ENCODE measurements at places on chromosomes 5 and 9.

DNA sequence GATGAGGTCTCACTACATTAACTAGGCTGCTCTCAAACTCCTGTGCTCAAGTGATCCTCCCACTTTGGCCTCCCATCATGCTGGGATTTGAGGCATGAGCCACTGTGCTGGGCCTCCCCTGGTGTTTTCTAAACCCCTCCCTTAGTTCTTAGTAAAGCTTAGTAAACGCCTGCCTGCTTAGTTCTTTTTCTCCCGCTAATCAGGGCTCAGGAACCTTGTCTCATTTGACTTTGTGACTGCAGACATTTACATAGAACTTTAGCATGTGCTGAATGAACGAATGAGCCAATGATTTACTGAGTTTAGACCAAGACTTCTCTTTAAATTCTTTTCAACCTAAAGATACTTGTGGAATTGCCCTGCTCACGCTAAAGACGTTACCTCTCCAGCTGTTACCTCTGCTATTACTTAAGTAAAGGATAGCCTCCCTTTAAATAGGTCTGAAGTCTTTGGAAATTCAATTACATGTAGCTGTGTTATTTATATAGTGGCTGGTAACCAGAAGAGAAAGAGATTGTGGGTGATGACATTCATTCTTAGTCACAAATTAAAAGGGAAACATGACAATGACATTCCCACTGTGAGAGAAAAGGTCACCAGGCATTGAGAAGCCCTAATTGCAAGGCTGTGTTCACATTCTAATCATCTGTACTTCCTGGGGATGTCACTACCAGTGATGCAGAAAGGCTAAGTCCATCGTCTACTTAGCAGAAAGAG, 18.6 kb upstream of the SUSD1 start:
- no peak for DNase-seq

DNA sequence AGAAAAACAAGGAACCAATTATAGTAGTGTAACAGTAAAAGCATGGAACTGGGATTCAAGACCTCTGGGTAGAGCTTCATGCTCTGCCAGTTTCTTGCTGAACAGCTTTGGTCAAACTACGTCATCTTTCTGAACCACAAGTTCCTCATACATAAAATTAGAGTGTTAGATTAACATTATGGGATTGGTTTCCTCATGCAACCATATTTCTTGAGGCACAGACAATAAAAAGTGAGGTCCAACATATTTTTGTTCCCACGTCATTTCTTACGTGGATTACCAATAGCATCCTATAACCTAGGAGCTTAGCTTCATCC, 354.8 kb downstream of the TMEM232 start:
- no peak for DNase-seq

GRCh38 chr5:128021411-128021810, 62.2 kb upstream of the SLC12A2 start:
- no peak for DNase-seq

DNA sequence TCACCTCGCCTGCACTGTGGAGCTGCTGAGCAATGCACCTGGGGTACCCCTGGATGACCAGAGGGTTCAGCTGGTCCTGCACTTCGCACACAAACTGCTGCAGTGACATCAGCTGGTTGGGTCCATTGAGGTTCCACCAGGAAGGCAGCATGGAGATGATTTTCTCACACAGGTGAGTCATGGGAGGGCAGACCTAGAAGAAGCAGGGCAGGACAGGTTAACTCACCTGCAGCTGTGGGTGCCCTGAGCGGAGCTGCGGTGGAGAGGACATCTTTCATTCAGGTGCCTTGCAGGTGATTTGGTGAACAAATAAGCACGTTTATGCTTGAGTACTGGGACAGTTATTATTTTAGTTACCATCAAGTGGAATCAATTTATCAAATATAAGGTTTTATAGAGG, 73.6 kb downstream of the CTSL start:
- DNase-seq: no peak

DNA sequence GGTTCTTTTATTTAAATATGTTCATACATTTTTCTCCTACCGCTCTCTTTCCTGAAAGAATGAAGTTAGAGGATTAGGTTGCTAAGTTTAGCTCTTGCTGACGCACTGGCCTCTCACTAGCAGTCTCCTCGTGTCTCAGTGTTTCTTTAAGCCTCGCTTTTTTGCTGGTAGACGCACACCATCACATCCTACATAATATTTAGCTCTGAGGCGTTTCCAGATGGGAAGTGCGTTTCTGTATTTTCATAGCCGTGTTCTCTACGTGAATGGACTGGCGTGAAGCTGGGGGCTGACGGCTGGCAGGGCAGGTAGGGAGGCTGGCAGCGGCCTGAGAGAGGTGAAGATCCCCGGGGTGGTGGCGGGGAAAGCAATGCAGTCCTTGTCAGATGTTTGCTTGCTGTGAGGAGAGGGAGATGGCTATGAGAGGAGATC, 79.2 kb upstream of the SPRY4 start:
- no peak for DNase-seq

Measured in RPMI7951 (cell line).